Activated CD4-positive, alpha-beta T cell treated with anti-CD3 and anti-CD28 coated beads, Interleukin-2, amount 50 U/mL, for 4 hours (primary cell): ENCODE measurements at places on chromosomes 1 and 21.

- DNase-seq: no peak
These were observed 441.6 kb downstream of the OMA1 start for GRCh38 chr1:58104960-58105359.

GRCh38 chr1:161145832-161146231, 7.9 kb upstream of the UFC1 start:
- no peak for DNase-seq

DNA sequence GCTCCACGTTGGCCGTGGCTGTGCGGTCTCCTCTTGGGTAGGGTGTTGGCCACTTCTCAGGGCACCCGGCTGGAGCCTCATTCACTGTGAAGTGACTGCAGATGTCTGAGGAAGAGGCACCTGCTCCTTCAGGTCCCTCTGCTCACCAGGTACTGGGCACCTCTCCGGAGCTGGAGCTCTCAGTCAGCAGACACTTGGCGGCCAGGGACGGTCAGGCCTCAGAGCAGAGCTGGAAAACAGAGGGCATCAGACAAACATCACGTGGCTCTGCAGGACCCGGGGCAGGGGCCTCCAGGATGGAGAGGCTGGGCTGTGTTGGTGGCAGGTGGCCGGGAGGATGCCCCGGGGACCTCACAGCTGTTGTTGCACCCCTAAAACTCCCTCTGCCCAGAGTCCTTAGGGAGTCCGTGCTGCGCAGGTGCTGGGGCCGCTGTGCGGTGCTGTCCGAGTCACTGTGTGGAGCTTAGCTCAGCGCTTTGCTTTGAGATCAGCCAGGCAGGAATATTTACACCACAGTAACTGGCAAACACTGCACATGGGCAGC, 59.7 kb downstream of the SLX9 start:
- no peak for DNase-seq

- peak; percentile 7 for DNase-seq
These were observed 28.5 kb downstream of the MAP3K21 start for GRCh38 chr1:233355841-233356704.

DNA sequence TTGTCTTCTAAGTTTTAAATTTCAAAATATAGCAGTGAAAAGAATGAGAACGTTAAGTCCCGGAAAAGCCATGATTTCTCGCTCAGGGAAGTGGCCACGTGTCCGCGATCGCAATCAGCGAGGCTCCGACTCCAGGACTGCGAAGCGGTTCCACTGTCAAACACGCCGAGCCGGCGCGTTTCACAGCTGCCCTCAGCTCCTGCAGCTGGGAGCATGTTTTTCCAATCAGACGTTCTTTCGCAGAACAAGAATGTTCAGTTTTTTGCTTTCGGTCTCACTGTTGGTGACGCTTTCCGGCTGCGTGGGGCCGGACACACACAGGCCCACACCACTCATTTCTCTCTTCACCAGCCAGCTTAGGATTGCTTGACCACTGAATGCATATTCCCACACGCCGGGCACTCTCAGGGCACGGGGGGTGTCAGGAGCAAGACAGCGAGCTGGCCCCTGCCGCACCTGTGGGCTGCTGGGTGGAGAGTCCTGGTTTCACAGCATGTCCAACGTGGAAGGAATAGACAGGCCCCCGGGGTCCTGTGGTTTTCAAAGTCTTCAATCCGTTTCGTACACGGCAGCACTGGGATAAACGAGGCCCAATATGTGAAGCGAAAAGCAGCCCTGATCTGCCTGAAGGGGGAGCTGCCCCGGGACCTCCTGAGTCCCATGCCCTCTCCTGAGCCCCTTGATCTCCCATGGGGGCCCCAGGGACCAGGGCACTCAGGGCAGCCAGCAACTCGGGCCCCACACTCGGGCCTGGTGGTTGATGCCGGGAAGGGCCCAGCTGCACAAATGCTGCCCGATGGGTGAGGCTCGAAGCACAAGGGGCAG, 47.3 kb upstream of the COL18A1 start:
- DNase-seq: no peak

GRCh38 chr1:240401731-240402130, 210.2 kb downstream of the GREM2 start:
- no peak for DNase-seq

GRCh38 chr1:27968692-27969091, 8.9 kb downstream of the XKR8 start:
- no peak for DNase-seq

GRCh38 chr1:170303034-170303433, 157.3 kb downstream of the NTMT2 start:
- DNase-seq: no peak

DNA sequence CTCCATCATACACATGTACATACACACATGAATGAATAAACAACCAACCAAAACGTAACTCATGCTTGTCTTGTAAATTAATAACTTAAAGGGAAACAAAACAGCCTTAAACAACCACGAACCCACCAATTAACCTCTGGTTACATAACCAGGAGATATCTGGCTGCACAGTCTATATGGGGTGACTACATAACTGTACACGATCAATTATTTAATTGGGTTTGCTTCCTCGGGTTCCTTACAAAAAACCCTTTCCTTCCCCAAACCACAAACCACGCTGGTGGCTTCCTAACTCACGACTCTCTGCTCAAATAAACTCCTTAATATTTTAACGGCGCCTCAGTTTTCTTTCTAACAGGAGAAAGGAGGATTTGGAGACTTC, 744 bp downstream of the ZNF670 start:
- no peak for DNase-seq

- no peak for DNase-seq
These were observed 2.4 kb downstream of the ARID1A start for GRCh38 chr1:26697978-26698849.

DNA sequence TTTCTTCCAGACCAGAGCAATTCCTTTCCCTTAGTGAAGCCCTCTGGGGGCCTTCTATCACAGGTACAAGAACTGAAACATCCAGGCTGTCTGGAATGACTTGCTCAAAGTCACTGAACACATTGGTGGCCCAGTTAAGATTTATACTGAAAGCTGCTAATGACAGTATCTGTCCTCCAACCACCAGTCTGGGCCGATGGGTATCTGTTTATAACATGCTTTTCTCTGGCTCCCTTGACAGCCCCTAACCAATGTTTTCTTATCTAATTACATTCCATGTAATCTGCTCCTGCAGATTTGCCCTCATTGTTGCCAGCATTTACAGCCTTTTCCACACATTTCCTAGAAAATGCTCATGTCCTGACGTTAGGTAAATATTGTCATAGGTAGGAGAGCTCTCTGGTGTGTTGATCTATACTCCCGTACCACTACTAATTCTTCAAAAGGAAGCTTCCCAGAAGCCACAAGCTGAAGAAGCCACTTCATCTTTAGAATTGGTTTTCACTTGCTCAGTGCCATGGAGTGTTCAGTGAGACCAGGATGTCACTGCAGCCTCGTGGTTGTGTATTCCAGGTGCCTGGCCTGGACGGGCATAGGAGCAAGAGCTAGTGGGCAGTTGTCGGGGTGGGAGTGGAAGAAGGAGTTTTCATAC, 163.9 kb downstream of the TSEN15 start:
- no peak for DNase-seq

DNA sequence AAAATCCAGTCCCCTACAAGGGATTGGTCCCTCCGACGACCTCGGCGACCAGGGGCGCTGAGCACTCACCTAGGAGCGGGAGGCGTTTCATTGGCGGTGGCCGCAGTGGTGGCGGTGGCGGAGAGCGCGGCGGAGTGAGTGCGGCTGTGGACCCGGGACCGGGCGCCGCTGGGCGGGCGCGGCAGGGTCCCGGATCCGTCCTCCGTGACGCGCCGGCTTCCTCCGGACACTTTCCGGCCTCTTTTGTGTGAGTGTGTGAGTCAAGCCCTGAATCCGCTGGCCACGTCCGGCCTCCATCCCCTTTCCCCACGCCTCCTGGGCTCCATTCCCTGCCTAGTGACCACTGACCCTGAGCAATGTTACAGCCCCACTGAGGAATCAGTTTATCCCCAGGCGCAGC, at the start of gene ADGRL4:
TSS of gene ADGRL4 (minus strand) at position 167 of the 400 bp plus-strand sequence. CDS start at position 91, 76 bp downstream.
- no peak for DNase-seq

GRCh38 chr1:161013488-161014230, 7.3 kb downstream of the F11R start:
- DNase-seq: peak; percentile 30

- DNase-seq: no peak
These were observed 20.3 kb downstream of the EPB41 start for GRCh38 chr1:28934676-28935075.

- no peak for DNase-seq
These were observed 613.0 kb upstream of the B3GALT2 start for GRCh38 chr1:193799371-193799770.

- peak; percentile 71 for DNase-seq
These were observed 71.0 kb downstream of the CD46 start for GRCh38 chr1:207822602-207823451.

GRCh38 chr21:16420031-16420724, 690.4 kb downstream of the USP25 start:
- no peak for DNase-seq

DNA sequence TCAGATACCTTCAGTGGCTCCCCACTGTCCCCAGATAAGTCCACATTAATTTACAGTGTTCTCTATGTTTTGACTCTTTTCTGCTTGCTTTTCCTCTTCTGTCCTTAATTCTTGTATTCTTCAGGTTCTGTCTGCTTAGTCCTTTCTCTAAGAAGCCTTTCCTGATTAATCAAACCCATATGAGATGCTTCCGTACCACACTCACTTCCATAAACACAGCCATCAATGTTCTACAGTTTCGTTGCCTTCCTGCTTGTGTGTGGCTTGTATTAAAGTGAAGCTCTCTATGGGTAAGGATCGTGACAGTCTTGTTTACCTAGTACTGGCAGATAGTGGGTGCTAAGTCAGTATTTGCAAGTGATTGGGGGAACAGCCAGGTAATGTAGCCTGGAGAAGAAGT, 75.9 kb downstream of the PRDM2 start:
- DNase-seq: no peak

- DNase-seq: no peak
These were observed 7.5 kb downstream of the DDR2 start for GRCh38 chr1:162639718-162640117.

DNA sequence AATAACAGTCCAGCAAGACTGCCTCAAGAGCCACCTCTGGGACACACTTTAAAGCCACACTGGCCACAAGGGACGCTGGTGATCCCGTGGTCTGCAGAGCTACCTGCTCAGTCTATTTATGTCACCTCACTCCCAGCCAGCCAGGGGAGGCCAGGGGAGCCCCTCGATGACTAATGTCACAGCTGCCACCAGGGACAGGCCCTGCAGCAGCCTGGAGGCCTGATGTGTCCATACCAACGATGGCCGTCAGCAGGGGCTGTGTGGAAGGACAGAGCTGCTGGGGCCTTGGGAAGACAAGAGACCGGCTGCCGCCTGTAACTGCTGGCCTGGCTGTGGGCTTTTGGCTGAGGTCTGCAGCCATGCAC, 71.0 kb downstream of the SIK1 start:
- DNase-seq: no peak

GRCh38 chr1:198890214-198890930, 251.5 kb downstream of the PTPRC start:
- no peak for DNase-seq

DNA sequence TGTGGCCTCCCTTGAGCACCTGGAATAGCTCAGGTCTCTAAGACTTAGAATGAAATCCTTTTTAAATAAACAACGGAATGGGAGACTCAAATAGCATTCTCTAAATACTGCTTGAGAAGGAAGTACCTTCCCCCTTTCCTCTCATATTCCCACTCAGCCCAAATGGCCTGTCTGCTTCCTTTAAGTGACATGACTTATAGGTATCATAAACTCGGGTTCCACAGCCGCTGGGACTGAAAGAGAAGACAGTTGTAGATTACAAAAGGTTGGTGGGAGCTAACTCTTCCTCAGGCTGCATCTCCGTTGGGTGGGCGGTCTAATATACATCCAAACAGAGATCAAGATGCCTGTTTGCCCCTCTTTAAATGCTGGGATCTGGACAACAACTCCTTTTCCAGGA, 1.2 kb upstream of the HMCN1 start:
- DNase-seq: no peak

DNA sequence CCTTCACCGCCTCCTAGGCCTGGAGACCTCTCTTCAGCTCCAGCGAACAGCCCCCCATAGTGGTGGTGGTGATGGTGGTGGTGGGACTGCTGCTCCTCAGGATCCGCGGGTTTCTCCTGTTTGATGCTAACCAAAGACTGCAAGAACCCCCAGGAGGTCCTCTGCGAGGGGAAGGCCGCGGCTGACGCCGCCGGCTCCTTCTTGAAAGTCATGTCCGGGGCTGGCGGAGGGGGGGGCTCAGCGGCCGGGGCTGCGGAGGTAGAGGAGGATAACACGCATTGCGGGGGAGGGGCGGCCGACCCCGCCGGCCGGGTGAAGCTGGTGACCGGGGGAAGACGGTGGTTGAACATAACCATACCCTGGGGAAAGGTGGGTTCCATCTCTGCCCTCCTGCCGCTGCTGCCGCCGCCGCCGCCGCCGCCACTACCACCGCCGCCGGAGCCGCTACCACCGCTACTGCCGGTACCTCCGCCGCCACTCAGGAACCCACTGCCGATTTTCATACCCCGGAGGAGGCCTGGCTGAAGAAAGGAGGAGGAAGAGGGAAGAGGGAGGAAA, 554 bp downstream of the ZNF281 start:
- peak; percentile 16 for DNase-seq

- no peak for DNase-seq
These were observed 41.2 kb downstream of the GADD45A start for GRCh38 chr1:67726224-67726623.

DNA sequence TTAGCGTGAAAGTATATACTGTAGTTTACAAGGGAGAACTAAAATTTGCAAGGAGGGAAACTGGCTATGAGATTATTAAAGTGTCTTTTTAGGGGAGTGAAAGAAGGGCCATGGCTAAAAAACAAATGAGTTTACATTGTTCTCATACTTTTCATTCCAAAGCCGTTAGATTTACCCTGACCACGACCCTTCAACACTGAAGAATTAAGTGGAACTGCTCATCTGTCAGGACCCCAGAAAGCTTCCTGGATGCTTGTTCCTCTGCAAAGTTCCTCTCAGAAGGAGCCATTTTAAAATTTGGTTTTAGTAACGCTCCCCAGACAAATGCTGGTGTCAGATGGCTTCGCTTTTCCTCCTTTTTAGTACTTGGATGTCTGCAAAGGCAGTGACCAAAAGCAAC, 82.7 kb upstream of the ZBTB18 start:
- DNase-seq: no peak

- DNase-seq: no peak
These were observed 935.2 kb downstream of the PLA2G4A start for GRCh38 chr1:187763976-187764375.

- DNase-seq: no peak
These were observed 375.2 kb downstream of the KCNH1 start for GRCh38 chr1:210758761-210759160.

DNA sequence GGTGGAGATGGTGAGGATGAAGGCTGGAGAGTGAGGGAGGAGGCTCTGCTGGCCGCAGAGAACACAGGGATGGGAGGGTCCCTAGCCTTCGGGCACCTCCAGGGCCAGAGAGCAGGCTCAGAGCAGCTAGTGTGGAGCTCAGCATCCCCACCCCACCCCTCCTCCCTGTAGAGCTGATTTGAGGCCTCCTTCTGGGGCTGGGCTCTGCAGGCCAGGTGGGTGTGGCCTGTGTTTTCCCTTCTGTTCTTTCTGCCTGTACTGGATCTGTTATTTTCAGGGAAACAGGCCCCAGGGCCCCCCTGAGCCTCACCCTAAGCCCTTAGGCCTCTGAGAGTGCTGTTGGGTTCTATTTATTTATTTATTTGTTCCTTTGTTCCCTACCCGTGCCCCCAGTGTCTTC, 44.8 kb downstream of the TMCC2 start:
- DNase-seq: no peak
